ENCODE measurements at places on chromosomes 12 and 14.

DNA sequence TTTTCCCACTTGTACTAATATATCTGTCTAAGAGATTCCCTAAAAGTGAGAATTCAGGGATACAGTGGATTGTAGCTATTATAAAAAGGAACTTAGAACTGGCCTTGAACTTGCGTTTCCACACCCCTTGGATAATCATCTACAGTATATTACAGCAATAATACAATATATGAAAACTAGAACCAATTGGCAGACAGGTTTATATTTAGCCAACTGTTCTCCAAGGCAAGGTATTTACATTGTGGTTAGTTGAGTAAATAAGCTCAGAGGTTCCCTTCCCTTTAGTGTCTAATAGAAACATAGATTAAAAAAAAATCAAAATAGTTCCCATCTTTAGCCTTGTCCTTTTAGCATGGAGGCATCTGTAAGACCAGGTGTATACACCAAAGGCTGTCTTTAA lies 42.1 kb downstream of the LIMA1 start:
- no peak for DNase-seq
- no peaks in the 10 kb centered on the region for H3K36me3 ChIP-seq
- no peak overlapping the region for H3K4me3 ChIP-seq
- H3K27me3 ChIP-seq, result no peaks in the 10 kb centered on the region

- H3K4me3 ChIP-seq, result no peak overlapping the region
- peaks cover 26% of the 10 kb centered on the region for H3K36me3 ChIP-seq
Observed at GRCh38 chr12:106387848-106388377, 30.4 kb downstream of the POLR3B start.

DNA sequence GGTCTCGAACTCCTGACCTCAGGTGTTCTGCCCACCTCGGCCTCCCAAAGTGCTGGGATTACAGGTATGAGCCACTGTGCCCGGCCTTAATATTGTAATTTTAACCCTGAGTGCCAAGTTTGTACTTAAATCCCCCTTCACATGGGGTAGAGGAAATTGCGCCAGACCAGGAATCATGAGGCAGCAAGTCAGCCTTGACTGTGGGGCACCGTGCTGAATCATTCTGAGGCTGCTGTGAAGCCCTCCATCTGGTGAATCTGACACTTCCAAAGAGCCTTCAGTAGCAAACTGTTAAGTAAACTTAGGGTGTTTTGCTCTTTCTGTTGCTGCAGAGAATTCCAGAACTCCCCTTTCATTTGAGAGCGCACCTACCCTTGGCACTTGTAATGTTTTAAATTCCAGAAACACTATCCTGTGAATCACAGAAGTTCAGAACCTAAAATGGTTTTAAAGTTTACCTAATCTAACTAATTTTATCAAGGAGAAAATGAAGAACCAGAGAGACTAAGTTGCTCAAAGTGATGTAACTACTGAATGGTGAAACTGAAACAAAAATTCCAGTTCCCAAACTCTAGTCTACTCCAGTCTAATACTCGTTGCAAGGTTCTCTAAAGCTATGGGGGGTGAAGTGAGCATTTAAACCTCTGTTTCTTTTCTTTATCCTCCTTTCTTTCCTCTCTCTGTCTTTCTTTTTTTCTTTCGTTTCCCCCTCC lies 7.5 kb downstream of the HEBP1 start:
- no peak for DNase-seq
- H3K4me3 ChIP-seq, result no peak overlapping the region
- peak overlapping the region; percentile 1 for H3K27ac ChIP-seq
- H3K4me1 ChIP-seq, result peaks cover 14% of the 10 kb centered on the region
- H3K36me3 ChIP-seq, result peaks cover 3% of the 10 kb centered on the region

- H3K4me3 ChIP-seq, result no peak overlapping the region
- H3K27ac ChIP-seq, result no peak overlapping the region
- H3K4me1 ChIP-seq, result peaks cover 9% of the 10 kb centered on the region
- H3K36me3 ChIP-seq, result peaks cover 14% of the 10 kb centered on the region
- DNase-seq, result no peak
Observed at GRCh38 chr12:51281202-51281924, 11.1 kb upstream of the SMAGP start.

GRCh38 chr14:101226265-101226602 lies 322.7 kb upstream of the RTL1 start:
- no peaks in the 10 kb centered on the region for H3K36me3 ChIP-seq
- no peak overlapping the region for H3K27ac ChIP-seq
- no peaks in the 10 kb centered on the region for H3K4me1 ChIP-seq
- H3K27me3 ChIP-seq, result peaks cover 2% of the 10 kb centered on the region

DNA sequence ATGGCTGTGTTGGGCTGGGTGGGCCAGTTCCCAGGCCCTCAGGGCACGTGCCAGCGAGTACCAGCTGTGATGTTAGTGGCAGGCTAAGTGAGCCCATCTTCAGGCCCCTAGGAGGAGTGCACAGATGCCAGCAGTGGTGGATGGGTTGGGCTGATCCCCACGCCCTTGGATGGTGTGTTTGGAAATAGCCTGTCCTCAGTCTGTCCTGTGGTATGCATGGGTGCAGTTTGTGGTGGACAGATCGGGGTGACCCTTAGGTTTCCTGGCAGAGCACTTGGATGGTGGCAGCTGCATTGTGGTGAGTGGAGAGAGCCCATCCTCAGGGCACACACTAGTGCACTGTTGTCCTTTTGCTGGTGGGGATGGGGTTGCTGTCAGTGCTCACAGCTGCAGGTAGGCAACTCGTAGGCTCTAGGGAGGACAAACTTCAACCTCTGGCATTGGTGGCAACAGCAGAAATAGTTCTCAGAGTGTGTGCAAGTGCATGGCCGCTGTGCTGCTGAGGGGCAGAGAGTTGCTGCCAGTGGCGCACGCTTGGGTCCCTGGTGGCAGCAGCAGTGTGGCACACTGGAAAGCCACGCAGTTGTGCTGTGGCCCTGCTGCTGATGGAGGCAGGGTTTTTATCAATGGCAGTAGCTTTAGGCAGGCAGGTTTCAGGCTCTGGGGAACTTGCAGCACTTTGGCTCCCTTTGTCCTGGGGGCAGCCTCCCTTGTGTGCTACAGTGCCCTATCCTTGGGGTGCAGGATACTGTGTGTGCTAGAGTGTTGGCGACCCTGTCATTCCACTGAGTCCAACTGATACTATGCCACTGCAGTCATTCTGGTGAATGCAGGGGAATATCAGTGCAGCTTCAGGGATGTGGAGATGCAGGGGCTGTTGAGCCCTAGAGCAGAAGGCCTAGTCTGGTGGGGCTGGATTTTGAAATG lies 65.5 kb downstream of the FBXO33 start:
- peaks cover 40% of the 10 kb centered on the region for H3K36me3 ChIP-seq
- H3K4me1 ChIP-seq, result no peaks in the 10 kb centered on the region
- H3K27ac ChIP-seq, result no peak overlapping the region
- no peaks in the 10 kb centered on the region for H3K27me3 ChIP-seq
- H3K4me3 ChIP-seq, result no peak overlapping the region

Data from activated naive CD8-positive, alpha-beta T cell treated with anti-CD3 and anti-CD28 coated beads, Interleukin-2, amount 50 U/mL, for 24 hours (primary cell).